Activated CD4-positive, alpha-beta T cell treated with anti-CD3 and anti-CD28 coated beads, Interleukin-2, amount 50 U/mL, for 48 hours (primary cell): ENCODE measurements at places on chromosomes 7 and 10.

DNA sequence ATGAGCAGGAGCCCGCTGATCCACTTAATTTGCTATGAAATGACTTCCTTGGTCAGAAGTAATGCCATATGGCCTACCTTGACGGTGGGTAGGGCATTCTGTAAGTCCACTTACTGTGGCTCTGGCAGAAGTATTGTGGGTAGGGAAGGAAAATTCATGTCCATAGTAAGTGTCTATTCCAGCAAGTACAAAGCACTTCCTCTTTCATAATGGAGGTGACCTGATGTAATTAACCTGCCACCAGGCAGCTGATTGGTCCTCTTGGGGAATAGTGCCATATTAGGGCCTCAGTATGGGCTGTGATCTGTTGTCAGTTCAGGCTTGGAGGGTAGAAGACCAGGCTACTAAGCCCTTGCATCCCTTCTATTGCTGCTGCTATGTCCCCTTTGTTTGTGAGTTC, 103.9 kb downstream of the SLC37A3 start:
- DNase-seq: no peak

GRCh38 chr7:84122582-84123360, 71.8 kb downstream of the SEMA3A start:
- no peak for DNase-seq

DNA sequence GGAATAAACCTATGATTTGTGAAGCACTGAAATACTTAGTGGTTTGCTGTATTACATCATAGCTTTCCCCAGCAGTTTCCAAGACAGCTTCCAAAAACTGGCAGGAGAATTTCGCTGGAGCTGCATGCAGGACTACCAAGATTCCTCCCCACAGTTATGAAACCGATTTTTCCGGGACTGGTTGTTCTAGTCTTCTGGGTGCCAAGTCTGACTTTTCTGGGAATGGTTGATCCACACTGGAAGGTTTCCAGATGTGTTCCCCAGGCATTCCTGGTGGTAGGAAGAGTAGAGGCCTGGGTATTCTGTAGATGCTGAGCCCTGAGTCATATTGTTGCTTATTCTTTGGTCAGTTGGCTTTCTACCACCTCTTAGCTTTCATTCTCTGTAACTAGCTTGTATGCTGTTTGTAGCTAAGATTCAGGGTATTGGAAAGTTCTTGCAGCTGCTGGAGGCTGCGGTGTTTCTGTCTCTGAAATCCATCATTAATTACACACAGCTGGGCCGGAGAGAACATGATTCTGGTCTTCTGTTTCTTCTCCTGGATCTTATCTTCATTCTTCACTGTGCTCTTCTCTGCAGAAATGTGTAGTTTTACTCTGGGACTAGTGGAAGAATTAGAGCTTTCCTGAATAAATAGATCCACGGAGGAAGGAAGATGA, 6.3 kb downstream of the ABCC2 start:
- no peak for DNase-seq

DNA sequence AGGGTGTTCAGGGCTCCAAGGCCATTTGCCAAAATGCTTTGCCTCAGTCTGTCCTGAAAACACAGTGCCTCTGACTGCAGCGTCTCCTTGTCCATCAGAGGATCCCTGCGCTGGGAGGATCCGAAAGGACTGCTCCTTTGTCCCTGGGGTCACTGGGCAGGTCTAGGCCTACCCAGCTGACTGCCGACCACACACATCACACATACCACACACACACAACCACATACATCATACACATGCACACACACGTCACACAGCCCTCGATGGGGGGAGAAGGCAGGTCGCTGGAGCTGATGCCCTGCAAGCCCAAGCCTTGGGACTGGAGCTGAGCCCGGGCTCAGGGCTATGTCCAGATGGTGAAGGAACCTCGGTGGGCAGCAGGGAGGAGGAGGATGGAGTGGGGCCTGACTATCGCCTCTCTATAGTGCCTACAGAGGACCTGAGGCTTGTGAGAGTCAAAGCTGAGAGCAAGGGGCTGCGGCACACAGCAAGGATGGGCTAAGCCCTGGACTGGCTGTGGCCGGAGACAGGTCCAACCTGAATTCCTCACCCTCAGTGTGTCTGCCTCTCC, 29.1 kb downstream of the GPRIN2 start:
- DNase-seq: no peak

GRCh38 chr7:70646536-70647248, 485.3 kb upstream of the GALNT17 start:
- no peak for DNase-seq

DNA sequence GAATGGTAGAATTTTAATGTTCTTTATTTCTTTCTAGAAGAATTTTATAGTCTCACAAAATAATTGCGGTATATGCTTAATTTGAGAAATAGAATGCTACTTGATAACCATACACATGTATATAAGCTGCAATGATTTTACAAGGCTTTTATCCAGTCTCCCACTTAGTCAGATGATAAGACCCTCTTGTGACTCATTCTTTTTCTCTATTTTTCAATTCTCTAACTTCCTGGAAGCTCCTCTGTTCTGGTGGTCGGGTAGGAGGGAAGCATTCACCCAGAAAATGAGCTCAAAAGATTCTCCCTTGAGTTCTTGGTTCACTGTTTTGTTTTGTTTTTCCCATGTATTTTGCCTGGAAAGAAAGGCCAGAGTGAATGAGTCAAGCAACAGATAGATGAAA, 546.6 kb downstream of the INHBA start:
- no peak for DNase-seq

GRCh38 chr7:30647589-30648364, 34.5 kb downstream of the CRHR2 start:
- no peak for DNase-seq

DNA sequence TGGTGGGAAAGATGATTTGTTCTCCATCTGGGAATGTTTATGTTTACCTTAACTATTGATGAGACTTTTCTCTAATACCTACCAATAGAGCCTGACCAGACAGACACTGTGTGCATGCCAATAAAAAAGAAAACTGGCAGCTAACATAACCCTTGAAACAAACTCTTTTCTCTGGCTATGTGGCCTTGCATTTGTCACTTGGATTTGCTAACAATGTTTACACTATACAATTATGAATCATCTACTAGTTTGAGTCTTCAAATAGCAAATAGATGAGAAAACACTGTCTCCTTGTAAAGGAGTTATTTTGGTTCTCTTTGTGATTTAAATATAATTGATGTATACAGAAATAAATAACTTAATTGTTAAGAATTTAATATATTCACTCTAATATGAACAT, 273.1 kb downstream of the SEMA3D start:
- DNase-seq: no peak

- peak; percentile 83 for DNase-seq
These were observed 881 bp downstream of the C10orf67 start for GRCh38 chr10:23343591-23344240.

DNA sequence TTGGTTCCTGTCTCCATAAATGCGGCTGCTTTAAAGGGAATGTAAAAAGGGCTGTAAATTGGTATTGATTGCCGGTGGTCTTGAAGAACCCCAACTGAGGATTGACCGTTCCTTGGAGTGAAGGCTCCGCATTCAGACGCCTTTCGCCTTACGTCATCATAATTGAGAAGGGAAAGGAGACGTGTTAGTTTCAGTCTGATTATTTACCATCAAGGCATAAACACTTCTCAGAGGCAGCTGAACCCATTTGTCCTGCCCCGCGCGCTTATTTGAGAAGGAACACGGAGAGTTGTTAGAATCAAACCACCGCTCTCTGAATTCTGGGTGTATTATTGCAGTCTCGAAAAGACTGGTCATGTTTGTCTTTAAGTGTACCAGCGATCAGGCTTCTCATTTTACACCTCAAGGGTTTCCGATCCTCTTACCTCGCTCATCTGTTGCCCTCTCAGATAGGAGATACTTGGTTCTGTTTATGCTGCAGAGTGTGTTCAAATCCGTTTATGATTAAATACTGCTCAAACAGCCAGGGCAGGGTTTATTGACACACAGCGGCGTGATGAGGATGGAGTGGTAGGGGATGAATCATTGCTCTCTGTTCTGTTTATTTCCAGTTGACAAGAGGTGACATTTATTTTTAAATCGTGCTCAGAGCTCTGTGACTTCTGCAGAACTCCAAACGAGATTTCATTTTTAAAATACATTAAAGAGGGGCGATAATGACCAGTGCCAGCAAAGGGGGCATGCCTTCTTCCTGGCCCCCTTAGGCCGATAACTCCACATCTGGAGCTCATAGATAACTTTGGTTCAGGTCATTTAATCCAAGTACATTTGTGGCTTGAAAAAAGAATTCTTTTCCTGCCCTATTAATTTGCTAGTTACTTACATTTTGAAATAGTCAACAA, 30.4 kb downstream of the FOXK1 start:
- no peak for DNase-seq

DNA sequence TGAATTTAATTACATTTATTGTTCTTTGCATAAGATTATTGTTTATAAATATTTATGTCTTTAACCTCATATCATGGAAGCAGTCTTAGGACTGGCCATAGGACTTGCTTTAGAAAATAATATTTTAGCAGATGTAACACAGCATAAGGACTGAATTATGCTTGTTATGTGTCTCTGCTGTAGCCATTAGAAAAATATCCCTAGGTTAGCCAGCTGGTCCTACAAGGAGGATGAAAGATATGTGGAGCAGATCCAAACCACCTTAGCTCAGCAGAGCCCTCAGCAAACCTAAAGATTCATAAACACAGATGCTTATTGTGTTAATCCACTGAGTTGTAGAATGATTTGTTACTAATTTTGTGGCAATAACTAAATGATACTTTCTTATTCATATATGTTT, 166.0 kb upstream of the COL1A2 start:
- DNase-seq: no peak
